ENCODE measurements at places on chromosomes 13 and 19.
A peak's percentile ranks its signal among the peaks of the same experiment; 100 is the strongest.

GRCh38 chr13:50248516-50249143 is 233.4 kb downstream of the KCNRG start:
- DNase-seq: no peak

DNA sequence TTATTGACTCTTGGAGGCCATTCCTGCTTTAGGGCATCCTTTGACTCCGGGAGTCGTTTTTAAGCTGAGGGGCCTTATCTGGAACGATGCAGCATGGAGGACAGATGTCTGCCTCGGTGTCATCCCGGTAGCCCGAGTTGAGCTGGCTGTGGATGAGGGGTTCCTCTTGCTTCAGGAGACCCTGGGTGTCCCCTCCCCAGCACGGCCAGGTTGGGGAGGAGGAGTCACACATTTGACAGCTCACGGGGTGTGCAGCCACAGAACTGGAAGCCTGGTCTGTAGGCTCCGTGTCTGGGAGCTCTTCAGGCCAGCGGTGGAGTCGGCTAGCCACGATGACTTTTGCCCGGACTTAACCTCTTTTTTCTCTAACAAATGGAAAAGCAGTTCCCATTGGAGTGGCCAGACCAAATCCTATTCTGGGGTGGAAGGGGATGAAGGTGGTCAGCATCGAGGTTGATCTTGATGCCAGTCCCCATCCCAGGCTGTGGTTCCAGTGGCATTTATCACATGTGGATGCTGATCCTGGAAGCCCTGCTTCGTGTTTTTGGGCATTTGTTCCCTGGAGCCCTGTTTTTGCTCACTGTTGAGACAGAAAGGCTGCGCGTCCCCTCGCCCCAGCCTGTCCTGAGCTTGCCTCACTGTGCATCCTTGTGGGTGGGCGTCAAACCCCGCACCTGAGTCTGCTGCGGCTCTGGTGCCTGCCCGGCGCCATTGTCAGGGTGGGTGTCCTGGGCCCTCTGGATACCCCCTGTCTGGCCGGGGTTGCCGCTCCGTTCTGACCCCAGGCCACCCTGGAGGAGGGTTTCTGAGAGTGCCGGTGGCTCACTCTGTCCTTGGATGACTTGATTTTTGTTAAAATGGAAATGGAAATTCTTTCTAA is 12.0 kb downstream of the TFDP1 start:
- no peak for DNase-seq

GRCh38 chr13:113776231-113777125 is 17.5 kb downstream of the TMEM255B start:
- no peak for DNase-seq

GRCh38 chr13:103510007-103510535 is 443.9 kb upstream of the SLC10A2 start:
- DNase-seq: no peak

GRCh38 chr19:8938576-8938975 is 71.6 kb downstream of the MUC16 start:
- no peak for DNase-seq

GRCh38 chr13:85230691-85231093 is 568.5 kb downstream of the SLITRK6 start:
- DNase-seq: peak; percentile 32

GRCh38 chr13:29362849-29363604 is 232.5 kb downstream of the SLC7A1 start:
- no peak for DNase-seq

Measured in fibroblast of skin of left quadriceps (primary cell).